Urinary bladder (tissue), 4 donors: ENCODE measurements at places on chromosomes 4 and X. TPM values are rescaled to one million over a fixed set of nuclear protein-coding genes. Genes with fewer than 3 reads are reported as not detected.

- peak; percentile 11 for DNase-seq
Measured at GRCh38 chr4:127965803-127966175, 583 bp downstream of the ABHD18 start.

- no peak for DNase-seq
Measured at GRCh38 chr4:128862608-128863311, 53.3 kb downstream of the JADE1 start.

DNA sequence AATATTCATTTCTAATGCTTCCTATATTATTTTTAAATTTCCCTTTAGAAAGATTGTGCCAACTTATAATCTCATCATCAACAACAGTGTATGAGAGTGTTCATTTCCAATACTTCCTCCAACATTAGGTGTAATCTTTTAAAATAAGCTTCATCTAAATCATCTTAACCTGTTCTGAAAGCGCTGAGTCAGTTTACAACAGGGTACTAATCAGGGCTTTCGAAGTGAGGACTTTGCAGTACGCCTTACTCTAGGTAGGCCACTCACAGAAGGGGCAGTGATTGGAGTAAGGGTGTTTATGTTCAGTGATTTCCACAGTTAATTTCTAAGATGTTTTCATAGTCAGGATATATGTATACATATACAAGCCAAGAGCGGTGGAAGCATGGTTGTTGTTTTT lies 87.9 kb downstream of the FRAS1 start:
- no peak for DNase-seq

GRCh38 chr4:114782415-114783214 lies 184.0 kb downstream of the UGT8 start:
- no peak for DNase-seq

GRCh38 chr4:184444215-184444952 lies 30.0 kb downstream of the IRF2 start:
- DNase-seq = no peak

GRCh38 chrX:31547816-31548215 lies 476.0 kb upstream of the FTHL17 start:
- no peak for DNase-seq

- no peak for DNase-seq
Measured at GRCh38 chrX:115900425-115900824, 270.1 kb upstream of the AGTR2 start.

DNA sequence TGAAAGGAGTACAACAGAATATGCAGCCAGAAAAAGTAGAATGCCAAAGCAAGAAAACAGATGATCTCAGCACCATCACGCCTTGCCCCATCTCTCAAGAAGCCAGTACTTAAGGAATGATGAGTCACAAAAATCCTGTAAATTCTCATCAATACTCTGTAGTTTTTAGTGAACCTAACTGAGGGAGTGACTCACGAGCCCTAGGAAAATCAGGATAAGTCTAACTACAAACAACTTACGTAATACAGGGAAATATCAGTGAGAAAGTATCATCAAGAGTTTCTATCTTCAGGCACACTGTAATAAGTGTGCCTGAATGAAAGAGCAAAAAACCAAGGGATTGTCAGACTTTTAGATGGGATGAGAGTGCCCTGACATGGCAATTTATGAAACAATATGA lies 644.4 kb downstream of the STPG2 start:
- no peak for DNase-seq

DNA sequence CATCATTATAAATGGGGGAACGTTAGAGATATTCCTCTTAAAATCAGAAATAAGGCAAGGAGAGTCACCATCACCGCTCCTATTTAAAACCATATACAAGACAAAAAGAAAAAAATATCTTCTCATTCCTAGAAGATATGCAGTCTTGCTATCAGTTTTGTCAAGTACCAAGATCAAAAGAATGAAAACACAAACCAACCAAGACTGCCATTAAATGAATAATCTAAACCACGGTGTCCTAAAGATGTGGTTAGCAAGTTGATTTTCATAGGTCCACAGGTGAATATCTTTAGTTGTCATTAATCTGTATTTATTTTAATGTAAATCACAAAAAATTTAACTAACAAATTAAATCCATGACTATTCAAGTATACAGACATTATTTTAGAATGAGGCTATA lies 39.3 kb downstream of the SCFD2 start:
- no peak for DNase-seq

DNA sequence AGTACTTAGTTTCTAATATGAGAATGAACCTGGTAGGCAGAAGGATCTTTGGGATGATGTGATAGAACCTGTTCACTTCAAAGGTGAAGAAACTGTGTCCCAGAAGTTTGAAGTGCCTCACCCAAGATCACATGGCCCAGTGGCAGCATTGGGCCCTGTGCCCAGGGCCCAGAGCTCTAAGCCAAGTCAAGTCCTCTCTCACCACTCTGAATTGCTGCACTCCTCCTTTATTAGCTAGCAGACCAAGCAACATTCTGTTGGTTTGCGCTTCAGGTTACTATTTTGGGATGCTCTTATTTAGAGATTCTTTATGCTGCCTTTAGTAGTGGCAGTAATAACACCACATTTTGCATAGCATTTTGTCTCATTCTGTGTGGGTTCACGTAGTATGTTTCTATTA lies 82.7 kb downstream of the PARM1 start:
- no peak for DNase-seq

- DNase-seq = no peak
Measured at GRCh38 chrX:8607326-8607725, 124.6 kb downstream of the ANOS1 start.

- DNase-seq = no peak
Measured at GRCh38 chr4:83454686-83455085, 937 bp downstream of the HELQ start.

GRCh38 chr4:26307037-26307800 lies 13.6 kb upstream of the RBPJ start:
- DNase-seq = no peak

DNA sequence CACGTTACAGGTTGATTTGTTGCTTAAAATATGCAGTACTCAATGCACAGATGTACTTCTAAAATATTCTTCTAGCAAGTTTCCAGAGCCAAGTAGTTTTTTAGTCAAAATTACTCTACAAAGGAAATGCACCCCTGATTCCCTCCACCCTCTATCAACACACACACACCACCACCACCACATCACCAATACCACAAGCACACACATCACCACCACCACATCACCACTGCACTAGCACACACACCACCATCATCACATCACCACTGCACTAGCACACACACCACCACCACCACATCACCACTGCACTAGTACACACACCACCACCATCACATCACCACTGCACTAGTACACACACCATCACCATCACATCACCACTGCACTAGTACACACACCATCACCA lies 105.2 kb upstream of the FRG1 start:
- no peak for DNase-seq

GRCh38 chr4:184473499-184474262 lies 669 bp downstream of the IRF2 start:
- DNase-seq = no peak

DNA sequence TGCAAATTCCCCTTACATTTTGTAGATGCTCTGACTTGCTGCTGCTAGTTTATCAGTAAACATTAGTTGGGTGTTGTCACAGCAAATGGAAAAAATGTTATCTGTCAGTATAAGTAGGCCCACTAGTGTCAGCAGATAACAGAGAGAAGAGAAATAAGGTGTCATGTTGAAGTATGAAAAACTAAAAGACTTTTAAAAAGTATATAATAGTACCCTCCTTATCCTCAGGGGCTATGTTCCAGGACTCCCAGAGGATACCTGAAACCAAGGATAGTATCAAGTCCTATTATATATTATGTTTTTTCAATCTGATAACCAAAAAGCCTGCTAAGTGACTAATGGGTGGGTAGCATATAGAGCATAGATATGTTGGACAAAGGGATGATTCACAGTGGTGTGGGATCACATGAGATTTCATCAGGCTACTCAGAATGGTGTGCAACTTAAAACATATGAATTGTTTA lies 11.6 kb upstream of the BMP2K start:
- DNase-seq = no peak

GRCh38 chr4:87844452-87844851 lies 11.7 kb downstream of the MEPE start:
- no peak for DNase-seq

The CCDC160 gene
- 0.20 TPM for polyA plus RNA-seq

The FGF13 gene
- 10.5 TPM for polyA plus RNA-seq

The UCHL1 gene
- polyA plus RNA-seq = 81.6 TPM

The UGT2B10 gene
- 0.09 TPM for polyA plus RNA-seq

The PPP3CA gene
- 21.2 TPM for polyA plus RNA-seq

The GLRA2 gene
- not detected for polyA plus RNA-seq

The PPEF1 gene
- polyA plus RNA-seq = 0.15 TPM

The ABLIM2 gene
- polyA plus RNA-seq = 5.9 TPM

The ARX gene
- not detected for polyA plus RNA-seq

The GIMD1 gene
- polyA plus RNA-seq = not detected

The TMSB15B gene
- polyA plus RNA-seq = 9.3 TPM
